ENCODE measurements at places on chromosomes 6 and 20.

- DNase-seq, result no peak
Measured at GRCh38 chr20:45545754-45546453, 1.3 kb downstream of the EPPIN start.

DNA sequence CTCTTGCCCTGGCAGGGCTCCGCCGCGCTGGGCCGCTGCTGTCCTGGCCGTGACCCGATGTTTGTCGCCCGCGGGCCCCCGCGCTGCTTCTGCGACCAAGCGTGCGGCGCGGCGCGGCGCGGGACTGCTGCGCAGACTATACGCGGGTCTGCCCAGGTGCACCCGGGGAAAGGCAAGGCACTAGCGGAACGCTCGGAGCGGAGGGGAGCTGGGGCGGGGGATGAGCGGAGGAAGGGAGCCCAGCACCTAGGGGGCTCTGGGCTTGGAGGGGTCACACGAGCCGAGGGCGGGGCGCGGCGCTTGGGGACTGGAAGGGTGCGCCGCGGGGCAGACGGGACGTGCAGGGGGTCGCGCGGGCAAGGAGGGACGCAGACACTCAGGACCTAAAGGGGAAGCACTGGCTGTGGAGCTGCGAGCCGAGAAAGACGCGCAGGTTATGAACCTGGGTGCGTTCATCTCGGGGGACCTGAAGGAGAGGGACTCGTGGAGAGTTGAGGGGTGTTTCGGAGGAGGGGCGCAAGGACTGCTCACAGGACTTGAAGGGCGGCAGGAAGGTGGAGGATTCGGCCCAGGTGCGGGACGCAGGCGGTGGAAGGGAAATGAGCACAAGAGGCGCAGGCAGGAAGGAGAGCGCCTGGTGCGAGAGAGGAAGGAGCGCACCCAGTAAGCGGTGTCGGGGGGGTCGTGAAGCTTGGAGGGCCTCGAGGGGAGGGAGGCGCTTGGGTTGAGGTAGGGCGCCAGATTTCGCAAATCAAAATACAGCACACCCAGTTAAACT lies 40.8 kb upstream of the ZNFX1 start:
- no peak for DNase-seq

GRCh38 chr20:46551522-46552381 lies 1.3 kb upstream of the OCSTAMP start:
- no peak for DNase-seq

- no peak for DNase-seq
Measured at GRCh38 chr6:119587537-119587936, 238.0 kb upstream of the MAN1A1 start.

DNA sequence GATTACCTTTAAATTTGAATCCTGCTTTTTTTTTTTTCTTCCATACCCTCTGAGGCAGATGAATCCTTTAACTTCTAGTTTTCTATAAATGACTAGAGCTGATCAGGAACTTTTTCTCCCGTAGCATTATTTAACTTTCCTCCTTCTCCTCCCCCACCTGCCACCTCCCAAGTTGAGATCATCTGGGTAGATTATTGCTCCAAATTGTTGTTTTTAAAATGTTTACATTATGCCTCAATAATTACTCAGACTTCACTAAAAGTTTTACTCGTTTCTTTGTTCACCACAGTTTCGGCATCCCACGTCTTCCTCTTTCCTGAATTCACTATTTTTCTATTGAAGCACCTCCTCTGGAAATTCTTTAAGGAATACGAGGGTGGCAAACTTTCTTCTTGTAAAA lies 16.6 kb upstream of the SCUBE3 start:
- no peak for DNase-seq

GRCh38 chr6:25165177-25165576 lies 114.0 kb upstream of the CARMIL1 start:
- DNase-seq, result no peak

DNA sequence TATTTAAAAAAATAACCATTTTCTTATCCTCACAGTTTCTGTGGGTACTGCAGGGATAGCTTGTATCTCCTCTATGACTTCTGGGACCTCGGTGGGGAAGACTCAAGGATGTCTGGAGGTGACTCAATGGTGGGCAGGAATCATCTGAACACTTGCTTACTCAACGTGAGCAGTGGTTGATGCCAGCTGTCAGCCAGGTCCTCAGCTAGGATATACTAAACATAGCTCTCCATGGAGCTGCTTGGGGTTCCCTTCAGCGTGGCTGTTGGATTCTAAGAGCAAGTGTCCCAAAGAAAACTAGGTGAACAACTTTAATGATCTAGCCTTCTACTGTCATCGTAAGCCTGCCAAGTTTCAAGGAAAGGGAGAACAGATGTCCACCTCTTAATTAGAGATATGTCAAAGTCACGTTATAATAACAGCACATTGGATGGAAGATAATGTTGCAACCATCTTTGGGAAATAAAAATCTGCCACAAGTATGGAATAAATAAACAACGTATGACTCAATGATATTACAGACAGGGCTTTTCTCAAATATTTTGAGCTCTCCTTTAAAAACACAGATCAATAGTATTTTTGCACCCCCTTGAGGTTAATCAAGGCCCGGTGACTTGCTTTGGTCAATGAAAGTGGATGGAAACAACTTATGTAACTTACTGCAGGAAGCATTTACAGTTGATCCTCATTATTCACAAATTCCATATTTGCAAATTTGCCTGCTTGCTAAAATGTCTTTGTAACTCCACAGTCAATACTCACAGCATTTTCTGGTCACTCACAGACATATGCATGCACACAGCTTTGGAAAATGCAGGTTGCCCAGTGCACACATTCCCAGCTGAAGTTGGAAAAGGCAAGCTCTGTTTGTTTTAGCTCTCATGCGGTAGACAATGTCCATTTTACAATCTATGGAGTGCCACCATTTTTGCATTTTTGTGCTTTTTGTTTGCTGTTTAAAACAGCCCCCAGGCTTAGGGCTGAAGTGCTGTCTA lies 6.6 kb upstream of the HEBP2 start:
- DNase-seq, result no peak

- DNase-seq, result no peak
Measured at GRCh38 chr6:44397424-44398164, 10.1 kb downstream of the CDC5L start.

DNA sequence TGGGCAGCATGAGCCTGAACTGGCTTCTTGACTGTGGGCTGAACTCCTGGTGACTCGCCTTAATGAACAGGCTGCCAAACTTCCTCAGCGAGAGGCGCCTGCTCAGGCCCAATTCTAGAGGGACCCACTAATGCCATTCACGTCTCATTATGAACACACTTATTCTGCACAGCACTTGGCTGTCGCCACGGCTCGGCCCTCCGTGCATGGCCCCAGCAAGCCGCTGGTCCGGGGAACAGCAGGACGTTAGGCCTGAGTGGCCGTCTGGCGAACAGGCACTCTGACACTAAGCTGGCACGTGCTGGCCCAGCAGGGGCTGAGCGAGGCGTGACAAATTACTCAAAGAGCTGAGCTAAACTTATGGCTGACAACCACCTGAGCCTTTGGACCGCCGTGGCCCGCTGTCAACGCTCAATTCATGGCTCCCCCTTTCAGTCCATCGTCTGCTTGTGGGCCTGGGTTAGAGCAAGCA lies 45.9 kb downstream of the INSM1 start:
- DNase-seq, result no peak

GRCh38 chr6:13370623-13371022 lies 42.3 kb upstream of the TBC1D7 start:
- no peak for DNase-seq

DNA sequence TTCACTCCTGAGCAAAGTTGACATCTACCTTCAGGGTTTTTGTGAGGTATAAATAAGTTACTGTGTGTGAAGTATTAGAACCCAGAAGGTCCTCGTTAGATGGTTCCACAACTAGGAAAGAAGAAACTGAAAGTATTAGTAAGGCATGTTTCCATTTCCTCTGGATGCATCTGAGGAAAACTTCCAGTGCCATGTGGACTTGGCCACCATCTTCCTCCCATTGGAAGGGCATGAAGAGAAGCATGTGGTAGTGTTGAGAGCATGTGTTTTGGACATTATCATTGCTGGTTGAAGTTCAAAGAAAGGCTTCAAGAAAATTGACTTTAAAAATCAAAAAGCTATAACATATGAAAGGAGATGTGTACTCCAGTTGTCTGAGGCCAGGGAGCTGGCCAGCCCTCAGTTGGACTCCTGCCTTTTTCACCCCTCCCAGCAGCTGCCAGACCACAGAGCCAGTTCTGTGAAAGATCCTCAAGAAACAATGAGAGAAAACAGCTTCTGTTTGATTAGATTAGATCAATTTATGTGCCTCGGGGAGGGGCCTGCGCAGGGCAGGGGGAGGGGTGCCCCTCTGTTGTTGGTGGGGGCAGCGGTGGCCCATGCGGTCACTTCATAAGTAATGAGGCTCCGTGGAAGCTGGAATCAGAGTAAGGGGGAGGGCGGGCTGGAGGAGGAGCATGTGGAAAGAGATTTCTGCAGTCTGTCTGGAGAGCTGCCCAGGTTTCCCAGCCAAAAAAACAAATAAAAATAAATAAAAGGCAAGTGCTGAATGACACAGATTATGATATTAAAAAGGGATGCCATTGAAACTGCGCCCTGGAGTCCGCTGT lies 154.0 kb downstream of the JARID2 start:
- DNase-seq, result no peak

DNA sequence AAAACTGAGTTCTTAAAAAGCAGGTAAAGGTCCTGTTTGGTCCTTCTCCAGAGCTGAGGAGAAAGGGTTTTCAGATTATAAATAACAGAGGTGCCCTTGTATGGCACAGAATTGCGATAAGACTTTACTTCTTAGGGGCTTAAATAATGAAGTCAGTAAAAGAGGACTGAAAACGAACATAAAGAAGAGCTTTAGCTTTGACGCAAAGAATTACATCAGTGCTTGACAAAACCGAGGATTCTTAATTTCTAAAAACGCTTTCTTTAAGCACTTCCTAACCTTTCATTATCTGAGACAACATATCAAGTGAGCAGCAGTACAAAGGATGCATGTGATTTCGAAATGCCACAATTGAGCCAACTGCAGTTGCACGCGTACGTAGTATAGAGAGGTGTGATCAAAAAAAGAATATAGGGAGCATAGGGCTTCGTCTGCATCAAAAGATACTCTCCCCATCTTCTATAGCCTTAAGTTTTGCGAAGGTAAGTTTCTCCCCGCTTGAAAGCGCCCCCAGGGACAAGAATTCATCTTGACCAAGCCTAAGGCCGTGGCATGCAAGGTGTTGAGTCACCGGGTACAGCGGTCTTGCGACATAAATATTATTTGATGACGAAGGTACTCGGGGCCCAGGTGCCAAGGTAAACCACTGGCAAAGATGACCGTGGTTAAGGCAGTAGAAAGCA lies 778 bp upstream of the LOC128125822 start:
- peak; percentile 38 for DNase-seq

DNA sequence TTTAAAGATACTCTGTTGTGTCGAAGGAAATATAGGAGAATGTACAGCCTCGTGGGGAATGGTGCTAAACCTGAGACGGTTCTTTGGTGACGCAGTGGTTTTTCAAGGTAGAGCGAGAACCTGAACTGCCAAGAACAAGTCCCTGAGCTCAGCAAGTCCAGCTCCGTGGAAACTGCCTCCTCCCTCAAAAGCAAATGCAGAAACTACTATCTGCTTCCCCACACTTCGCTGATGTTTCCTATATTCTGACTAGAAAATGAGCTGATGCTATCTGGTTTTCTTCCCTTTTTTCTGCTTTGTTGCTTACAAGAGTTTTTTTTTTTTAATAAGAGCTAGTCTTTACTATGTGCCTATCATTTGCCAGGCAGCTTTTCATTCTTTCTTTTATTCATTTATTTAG lies 85.3 kb upstream of the LY86 start:
- no peak for DNase-seq

DNA sequence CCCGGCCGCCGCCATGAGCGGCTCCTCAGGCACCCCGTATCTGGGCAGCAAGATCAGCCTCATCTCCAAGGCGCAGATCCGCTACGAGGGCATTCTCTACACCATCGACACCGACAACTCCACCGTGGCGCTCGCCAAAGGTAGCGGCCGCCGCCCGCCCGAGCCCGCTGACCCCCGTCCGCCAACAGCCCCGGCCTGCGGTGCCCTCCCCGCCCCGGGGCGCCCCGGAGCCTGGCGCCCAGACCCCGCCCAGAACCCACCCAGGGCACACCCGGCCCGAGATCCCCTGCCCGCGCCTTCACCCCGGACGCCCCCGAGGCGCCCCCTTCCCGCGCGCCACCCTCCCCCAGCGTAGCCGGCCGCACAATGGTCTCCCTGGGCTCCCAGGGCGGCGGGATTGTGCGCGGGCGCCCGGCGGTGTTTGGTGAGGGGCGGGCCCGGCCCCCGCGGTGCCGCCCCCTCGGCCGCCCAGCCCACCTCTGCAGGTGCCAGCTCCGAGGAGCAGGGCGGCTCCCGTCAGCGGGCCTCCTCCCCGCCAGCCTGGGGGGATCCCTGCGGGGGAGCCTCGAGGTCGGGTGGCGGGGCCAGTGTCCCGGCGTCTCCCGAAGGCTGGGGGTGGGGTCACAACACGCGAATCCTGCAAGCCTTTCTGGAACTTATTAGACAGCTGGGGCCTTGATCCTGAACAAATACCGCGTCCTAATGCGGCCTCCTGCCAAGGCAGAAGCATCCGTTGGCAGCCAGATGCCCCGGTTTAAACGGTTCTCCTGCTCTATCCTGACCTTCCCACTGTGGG lies 577 bp downstream of the LSM14B start:
- peak; percentile 52 for DNase-seq

DNA sequence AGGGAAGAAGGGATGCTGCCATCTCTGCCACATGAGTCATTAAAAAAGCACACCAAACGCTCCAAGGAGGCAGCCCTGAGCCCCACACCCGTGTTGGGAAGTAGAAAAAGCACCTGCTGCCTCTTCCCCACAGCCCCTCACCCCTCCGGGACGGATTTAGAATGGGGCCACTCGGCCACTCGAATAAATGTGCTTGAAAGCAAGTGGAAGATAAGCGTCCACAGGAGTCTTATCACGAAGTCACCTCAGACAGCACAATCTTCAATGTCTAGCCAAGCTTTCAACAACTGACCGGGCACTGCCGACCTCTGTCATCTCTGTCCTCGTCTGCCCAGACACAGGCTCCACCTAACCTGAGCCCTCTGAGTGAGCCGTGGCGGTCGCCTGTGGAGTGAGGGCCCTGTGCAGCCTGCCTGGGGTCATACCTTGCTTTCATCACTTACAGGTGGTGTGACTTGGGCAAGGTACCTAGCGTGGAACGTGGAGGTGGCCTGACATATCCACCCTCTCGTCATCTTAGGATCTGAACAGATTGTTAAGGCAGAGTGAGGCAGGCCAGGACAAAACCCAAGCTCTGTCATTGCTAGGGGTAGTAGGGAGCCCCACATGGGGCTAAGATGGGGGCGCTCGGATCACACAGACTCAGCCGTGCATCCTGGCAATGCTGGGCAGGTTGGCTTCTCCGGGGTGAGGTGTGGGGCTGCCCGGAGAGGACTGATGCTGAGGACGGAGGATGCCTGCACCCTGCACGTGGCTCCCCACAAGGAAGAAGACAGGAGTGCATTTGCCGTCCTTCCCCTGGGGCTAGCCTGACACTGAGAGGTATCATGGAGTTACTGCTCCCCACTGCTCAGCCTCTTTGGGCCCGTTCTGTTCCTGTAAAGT lies 34.8 kb downstream of the PSMG4 start:
- no peak for DNase-seq

- no peak for DNase-seq
Measured at GRCh38 chr6:3898265-3898994, 49.3 kb downstream of the FAM50B start.

All from stimulated activated CD4-positive, alpha-beta T cell treated with anti-CD3 and anti-CD28 coated beads, Interleukin-4, amount 100 ng/mL, for 1 hour (primary cell).